ENCODE measurements at places on chromosomes 7 and 10.

- DNase-seq, result no peak
Observed at GRCh38 chr10:30184397-30185033, 125.1 kb upstream of the JCAD start.

GRCh38 chr7:116455009-116455408 is 44.5 kb upstream of the CAV2 start:
- DNase-seq, result no peak

- no peak for DNase-seq
Observed at GRCh38 chr7:140010194-140010895, 52.4 kb downstream of the PARP12 start.

GRCh38 chr7:18268571-18268970 is 227.0 kb upstream of the HDAC9 start:
- DNase-seq, result no peak

- DNase-seq, result no peak
Observed at GRCh38 chr7:32326078-32326477, 164.1 kb downstream of the LSM5 start.

GRCh38 chr10:129524936-129525335 is 57.9 kb downstream of the MGMT start:
- DNase-seq, result no peak

DNA sequence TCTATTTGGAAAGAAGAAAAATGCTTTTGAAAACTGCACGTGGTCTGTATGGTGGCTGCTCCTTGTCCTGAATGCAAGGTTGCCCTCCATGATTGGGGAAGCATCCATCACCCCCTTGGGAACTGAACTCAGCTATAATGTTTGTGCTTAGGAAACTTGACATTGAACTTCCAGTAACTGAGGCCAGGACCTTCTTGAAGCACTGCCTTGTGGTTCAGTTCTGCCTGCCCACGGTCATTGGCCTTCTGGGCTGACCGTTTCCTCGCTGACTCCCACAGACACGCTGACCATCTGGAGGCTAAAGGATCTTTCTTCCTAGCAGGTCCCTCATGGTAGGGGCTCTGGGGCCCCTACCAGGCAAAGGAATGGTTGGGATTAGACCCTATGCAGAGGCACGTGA is 247.8 kb downstream of the CAMK1D start:
- DNase-seq, result no peak

DNA sequence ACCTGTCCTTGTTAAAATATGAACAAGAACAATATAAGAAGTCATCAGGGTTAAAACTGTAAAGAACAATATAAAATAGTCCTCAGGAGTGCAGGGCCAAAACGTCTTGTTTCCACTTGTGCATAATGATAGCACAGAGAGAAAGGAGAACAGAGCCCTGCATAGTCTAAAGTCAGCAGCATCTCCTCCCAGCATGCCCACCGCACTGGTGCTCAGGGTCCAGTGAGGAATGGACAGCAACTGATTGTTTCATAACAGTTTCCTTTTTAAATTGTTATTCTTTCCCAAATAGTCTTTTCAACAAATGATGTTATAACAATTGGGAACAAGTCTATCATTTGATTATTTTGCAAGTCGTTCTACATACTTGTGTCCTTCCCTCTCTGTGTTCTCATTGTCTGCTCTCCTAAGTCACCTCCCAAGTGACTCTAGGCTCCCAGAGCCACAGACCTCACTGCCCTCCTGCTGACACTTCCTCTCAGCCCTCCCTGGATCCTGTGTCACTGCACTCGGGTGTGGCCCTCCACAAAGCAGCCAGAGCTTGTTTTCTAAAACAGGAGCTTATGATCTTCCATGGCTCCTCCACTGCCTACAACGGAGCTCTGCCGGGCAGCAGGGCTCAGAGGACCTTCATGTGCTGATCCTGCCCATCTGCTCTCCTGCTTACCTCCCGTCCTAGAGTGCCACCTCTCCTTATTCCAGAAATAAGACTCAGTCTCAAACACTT is 27.6 kb downstream of the COBL start:
- no peak for DNase-seq

DNA sequence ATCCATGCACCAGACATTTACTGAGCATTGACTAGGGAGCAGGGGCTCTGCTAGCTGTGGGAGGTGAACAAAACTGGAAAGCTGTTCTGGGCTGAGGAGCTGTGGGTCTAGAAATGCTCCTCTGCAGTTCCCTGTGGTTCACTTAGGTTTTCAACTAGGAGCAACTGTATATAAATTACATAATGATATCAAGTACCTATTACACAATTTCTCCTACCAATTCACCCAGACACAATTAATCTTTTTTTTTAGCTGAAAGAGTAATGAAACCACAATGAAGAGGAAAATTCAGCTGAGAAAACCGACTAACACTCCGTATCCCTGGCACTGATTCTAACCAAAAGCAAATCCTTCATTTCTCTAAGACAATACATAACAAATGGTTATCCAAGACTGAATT is 39.4 kb downstream of the COL28A1 start:
- no peak for DNase-seq

- DNase-seq, result no peak
Observed at GRCh38 chr10:10532236-10532635, 485.4 kb upstream of the CELF2 start.

DNA sequence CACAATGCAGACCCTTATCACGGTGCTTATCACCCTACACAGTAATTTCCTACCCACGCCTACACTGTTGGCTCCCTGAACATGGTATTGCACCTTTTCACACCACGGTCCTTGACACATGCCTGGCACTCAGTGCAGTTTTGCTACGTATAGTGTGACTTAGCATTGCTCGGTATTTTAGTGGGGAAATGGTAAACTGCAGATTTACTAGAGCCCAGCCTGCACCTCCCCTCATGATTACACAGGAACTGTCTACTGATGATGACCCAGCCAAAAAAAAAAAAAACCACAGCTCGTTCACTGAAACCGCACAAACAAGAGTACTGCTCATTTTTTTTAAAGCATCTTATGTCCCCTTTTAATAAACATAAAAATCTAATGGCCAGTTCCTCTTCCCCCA is 124.2 kb upstream of the ZNF746 start:
- DNase-seq, result no peak

GRCh38 chr10:113524120-113524519 is 28.7 kb upstream of the HABP2 start:
- DNase-seq, result no peak

GRCh38 chr10:48633381-48634197 is 28.7 kb upstream of the ARHGAP22 start:
- DNase-seq, result no peak

DNA sequence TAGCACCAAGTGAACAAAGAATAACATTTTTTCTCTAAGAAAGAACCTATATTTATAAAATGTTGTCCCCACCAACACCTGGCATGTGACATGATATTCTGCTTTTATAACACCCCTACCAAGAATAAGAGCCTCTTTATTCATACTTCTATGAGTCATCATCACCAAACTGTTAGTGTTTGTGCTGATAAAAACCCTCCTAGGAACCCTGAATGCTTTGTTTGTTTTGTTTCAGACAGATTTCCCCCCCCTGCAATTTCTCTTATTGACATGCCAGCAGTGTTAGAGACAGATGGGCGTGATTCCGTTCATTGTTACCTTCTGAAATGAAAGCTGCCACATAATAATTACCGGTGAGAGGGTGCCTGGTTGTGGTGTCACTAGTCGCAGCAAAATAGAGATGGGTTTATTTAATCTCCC is 651.1 kb downstream of the SORCS1 start:
- no peak for DNase-seq

GRCh38 chr7:27438881-27439589 is 196.4 kb downstream of the EVX1 start:
- DNase-seq, result no peak
